ENCODE measurements at places on chromosomes 7 and 10.
A peak's percentile ranks its signal among the peaks of the same experiment; 100 is the strongest.

GRCh38 chr10:87715552-87716347, 56.1 kb downstream of the PAPSS2 start:
- no peak overlapping the region for H3K4me3 ChIP-seq
- peaks cover 10% of the 10 kb centered on the region for H3K4me1 ChIP-seq
- DNase-seq: no peak
- no peaks in the 10 kb centered on the region for H3K36me3 ChIP-seq

DNA sequence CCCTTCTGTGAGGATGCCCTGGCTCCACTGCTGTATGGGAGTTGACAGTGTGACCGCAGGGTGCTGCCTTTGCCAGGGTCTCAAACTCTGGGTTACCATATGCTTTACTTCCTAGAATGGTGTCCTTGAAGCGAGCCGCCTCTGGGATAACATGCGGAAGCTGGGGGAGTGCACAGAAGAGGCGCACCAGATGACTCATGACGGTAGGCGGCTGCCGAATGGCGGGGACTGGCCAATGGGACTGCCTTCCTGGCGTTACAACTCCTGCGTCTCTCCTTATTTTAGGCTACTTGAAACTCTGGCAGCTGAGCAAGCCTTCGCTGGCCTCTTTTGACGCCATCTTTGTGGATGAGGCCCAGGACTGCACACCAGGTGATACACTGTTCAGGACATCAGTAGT, 27.3 kb downstream of the FBH1 start:
- H3K27me3 ChIP-seq: no peaks in the 10 kb centered on the region
- H3K27ac ChIP-seq: no peak overlapping the region
- no peaks in the 10 kb centered on the region for H3K4me1 ChIP-seq
- H3K4me3 ChIP-seq: no peak overlapping the region
- no peak for DNase-seq
- H3K36me3 ChIP-seq: peaks cover 91% of the 10 kb centered on the region

DNA sequence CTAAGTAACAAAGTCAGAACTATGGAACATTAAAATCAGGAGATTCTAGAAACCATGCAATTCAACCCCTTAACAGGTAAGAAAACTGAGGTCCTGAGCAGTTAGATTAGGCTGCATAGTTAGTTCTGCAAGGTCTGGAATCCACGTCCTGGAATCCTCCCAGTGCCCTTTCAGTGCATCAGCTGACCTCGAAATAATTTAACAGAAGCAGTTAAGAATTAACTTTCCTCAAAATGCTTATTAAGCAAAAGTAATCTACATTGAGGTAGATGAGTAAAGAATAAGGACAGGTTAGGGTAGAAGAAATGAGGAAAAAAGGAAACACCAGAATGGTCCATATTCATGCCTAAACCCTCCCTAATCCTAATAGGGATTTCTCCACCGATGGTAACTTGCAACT, 37.6 kb downstream of the GSAP start:
- no peak overlapping the region for H3K27ac ChIP-seq
- H3K4me1 ChIP-seq: no peaks in the 10 kb centered on the region
- no peak overlapping the region for H3K4me3 ChIP-seq
- DNase-seq: no peak

DNA sequence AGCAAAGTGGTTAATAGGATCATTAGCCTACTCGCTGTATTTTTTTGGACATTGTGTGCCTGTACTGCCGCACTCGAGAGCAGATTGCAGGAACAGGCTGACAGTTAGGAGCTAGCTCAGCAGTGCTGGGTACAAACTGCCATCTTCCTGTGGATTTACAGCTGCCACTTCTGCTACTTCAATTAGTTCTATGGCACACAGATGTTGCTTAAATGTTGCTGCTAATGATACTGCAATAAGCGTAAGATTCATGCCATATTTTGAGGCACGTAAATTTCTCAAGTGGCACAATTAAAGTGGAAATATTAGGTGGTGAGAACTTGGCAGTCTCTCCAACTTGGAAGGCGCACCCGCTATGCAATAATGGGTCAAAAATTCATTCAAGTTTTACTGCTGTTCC, 171.9 kb downstream of the EBF3 start:
- DNase-seq: no peak
- peaks cover 7% of the 10 kb centered on the region for H3K4me1 ChIP-seq
- H3K4me3 ChIP-seq: no peak overlapping the region
- H3K27me3 ChIP-seq: no peaks in the 10 kb centered on the region
- no peaks in the 10 kb centered on the region for H3K36me3 ChIP-seq

DNA sequence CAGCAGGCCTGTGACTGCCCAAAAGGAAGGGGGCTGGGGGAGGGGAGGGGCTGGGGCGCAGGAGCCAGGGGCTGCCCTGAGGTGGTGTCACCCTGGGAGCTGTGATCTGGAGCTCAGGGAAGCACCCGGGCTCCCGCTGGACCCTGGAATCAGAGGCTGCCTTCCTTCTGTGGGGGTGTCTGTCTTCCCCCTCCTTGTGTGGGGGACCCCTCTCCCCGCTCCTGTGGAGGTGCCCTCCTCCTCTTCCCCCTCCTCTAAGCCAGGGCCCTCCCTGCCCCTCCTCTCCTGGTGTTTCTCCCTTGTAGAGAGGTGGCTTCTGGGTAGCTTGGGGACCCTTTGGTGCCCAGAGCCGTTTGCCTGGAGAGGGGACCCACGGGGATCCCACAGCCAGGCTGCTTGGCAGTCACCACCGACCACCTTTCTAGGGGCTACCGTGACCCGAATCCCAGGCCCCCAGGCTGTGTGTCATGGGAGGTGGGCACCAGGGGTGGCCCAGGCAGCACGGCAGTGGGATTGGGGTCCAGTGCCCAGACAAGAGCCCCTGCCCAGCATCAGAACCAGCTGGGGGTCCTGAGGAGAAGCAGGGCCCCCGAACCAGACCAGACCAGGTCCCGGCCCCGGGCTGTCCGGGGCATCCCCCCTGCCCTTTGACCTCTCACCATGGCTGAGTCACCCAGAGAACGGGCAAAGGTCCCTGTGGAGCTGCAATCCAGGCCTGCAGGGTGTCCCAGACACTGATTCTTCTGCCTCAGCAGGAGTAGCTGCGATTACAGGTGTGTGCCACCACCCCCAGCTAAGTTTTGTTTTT, 741 bp downstream of the PRAP1 start:
- no peak overlapping the region for H3K4me3 ChIP-seq
- no peak overlapping the region for H3K27ac ChIP-seq
- H3K4me1 ChIP-seq: no peaks in the 10 kb centered on the region

GRCh38 chr10:60114765-60115586, 208.6 kb upstream of the CCDC6 start:
- peak; percentile 83 for DNase-seq
- no peaks in the 10 kb centered on the region for H3K4me1 ChIP-seq
- H3K36me3 ChIP-seq: no peaks in the 10 kb centered on the region
- H3K27ac ChIP-seq: no peak overlapping the region
- H3K4me3 ChIP-seq: no peak overlapping the region

DNA sequence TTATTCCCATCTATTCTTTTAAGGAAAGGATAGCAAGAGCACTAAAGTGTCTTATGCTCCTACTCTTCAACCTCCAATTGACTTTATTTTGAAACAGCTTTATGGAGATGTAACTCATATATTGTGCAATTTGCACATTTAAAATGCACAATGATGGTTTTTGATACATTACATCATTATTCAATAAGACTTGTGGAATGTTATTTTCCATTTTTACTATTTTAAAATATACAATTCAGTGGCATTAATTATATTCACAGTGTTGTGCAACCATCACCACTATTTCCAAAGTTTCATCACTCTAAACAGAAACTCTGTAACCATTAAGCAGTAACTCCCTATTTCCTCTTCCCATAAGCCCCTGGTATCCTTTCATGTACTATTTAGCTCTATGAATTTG, 489.8 kb downstream of the NEBL start:
- no peak overlapping the region for H3K4me3 ChIP-seq
- H3K4me1 ChIP-seq: no peaks in the 10 kb centered on the region
- no peaks in the 10 kb centered on the region for H3K27me3 ChIP-seq
- no peak overlapping the region for H3K27ac ChIP-seq
- no peaks in the 10 kb centered on the region for H3K36me3 ChIP-seq

DNA sequence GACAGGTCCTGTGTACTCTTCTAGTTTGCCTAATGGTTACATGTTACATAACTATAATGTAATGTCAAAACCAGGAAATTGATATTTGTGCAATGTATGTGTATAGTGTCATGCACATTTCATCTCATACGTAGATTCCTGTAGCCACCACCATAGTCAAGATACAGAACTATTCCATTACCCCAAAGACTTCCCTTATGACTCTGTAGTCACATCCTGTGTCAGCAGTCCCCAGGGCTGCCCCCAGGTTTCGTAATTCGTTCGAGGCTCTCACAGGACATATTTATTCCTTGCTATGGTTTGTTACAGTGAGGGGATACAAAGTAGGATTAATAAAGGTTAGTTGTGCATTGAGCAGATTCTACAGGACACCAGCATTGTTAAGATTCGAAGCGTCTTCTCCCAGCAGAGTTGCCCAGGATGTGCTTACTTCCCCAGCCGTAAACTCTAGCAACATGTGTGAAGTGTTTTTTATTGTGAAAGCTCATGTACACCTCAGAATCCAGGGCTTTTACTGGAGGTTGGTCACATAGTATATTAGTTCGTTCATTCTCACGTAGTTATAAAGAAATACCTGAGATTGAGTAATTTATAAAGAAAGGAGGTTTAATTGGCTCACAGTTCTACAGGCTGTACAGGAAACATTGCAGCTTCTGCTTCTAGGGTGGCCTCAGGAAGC, 18.6 kb downstream of the RABGEF1 start:
- DNase-seq: no peak
- H3K4me3 ChIP-seq: no peak overlapping the region
- H3K27me3 ChIP-seq: no peaks in the 10 kb centered on the region
- H3K27ac ChIP-seq: no peak overlapping the region

DNA sequence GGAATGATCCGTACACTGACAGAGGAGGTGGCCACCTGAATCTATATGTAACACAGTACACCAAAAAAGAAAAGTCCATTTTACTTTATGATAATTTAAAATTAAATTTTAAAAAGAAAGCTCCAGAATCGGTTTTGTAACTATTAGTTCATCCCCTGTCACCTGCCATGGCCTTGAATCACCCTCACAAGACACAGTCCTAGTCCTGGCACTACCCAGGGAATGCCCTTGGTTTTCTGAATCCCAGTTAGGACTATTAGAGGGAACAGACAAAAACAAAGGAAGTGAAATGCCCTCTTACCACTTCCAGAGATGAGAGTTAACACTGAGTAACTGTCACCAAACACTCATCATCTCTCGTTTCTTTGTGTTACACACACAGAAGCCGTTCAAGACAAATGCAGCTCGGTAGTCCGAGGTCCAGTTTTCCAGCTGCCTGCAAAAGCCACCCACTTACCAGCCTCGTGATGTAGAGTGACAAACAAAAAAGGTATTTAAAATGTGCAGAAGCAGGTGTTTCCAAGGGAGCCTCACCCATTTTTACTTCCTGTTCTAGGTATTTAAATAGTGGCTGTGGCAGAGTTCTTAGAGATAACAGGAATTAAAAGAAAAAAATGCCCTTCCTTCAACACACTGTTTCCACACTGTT, 6.1 kb downstream of the PTPRN2 start:
- H3K27me3 ChIP-seq: peaks cover 45% of the 10 kb centered on the region
- no peaks in the 10 kb centered on the region for H3K4me1 ChIP-seq
- no peak overlapping the region for H3K4me3 ChIP-seq
- H3K36me3 ChIP-seq: no peaks in the 10 kb centered on the region
- no peak for DNase-seq
- H3K27ac ChIP-seq: no peak overlapping the region

GRCh38 chr7:158043551-158044481, 543.8 kb downstream of the PTPRN2 start:
- no peaks in the 10 kb centered on the region for H3K36me3 ChIP-seq
- no peak overlapping the region for H3K27ac ChIP-seq
- H3K27me3 ChIP-seq: no peaks in the 10 kb centered on the region
- no peaks in the 10 kb centered on the region for H3K4me1 ChIP-seq
- no peak overlapping the region for H3K4me3 ChIP-seq

DNA sequence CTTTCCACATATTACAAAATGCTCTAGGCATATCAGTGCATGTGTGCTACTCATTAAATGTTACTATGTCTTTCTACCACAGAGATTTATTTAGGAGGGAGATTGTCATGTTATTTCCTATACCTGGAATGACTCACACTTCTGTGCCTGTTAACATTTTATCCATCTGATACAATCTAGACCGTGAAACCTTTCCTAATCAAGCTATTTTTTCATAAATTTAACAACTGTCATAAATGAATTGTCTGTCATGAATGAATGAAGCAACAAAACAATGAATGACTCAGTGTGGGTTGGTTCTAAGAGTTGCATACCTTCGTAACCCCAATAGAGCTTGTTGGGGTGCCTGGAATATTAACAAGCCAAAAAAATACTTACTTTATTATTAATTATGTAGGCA, 554.3 kb downstream of the GRM8 start:
- no peaks in the 10 kb centered on the region for H3K27me3 ChIP-seq
- no peaks in the 10 kb centered on the region for H3K4me1 ChIP-seq
- peak; percentile 37 for DNase-seq
- H3K36me3 ChIP-seq: no peaks in the 10 kb centered on the region

DNA sequence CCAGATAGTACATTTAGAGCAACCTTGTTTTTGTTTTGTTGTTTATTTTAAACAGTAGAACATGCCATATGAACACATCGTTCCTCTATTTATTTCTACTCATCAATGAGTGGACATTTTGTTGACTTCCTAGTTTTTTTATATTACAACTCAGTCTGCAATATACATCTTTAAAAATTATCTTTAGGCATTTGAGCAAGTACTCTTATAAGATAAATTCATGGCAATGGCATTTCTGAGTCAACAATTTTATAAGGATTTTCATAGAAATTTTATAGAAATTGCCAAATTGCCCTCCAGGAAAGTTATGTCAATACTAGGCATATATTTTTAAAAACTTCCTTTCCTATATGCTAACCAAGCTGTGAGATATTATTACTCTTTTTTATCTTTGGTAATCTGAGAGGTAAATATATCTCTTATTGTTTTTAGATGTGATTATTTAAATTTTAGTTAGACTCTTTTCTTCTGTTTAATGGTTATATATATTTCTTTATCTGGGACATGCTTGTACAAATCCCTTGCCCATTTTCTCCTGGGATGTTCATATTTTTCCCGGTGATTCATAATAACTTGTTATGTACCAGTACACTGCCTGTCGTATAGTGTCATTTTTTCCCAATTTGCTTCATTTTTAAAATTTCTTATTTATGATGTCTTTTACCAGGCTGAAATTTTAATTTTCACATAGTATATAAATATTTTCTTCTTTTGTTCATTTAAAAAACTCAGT, 50.5 kb downstream of the FZD1 start:
- H3K4me3 ChIP-seq: no peak overlapping the region
- no peaks in the 10 kb centered on the region for H3K27me3 ChIP-seq
- DNase-seq: no peak
- no peak overlapping the region for H3K27ac ChIP-seq

DNA sequence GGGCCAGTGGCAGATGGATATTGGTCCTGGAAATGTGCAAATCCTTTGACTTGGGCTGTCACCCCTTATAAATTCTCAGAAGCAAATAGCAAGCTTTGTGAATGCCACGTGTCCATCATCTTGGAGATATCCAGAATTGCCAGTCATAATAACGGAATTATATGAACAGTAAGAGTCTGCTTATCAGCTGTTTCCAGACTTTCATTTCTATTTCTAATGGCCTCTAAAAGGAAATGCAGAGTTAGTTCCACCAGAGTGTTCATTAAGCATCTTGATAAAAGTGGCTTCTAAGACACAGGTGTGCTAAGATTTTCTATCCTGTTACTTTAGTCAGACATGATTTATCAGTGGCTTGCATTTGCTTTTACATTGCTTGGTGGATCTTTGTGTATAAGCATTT, 87.4 kb downstream of the RAMP3 start:
- H3K4me3 ChIP-seq: no peak overlapping the region
- H3K27ac ChIP-seq: no peak overlapping the region
- H3K36me3 ChIP-seq: no peaks in the 10 kb centered on the region
- peaks cover 4% of the 10 kb centered on the region for H3K27me3 ChIP-seq
- no peaks in the 10 kb centered on the region for H3K4me1 ChIP-seq

All from common myeloid progenitor, CD34-positive (primary cell).